ENCODE measurements at places on chromosomes 1 and 21.

- no peak for DNase-seq
These were observed 3.0 kb downstream of the SPEN start for GRCh38 chr1:15850471-15851001.

- DNase-seq = no peak
These were observed 117.9 kb downstream of the MATN1 start for GRCh38 chr1:30605441-30605920.

DNA sequence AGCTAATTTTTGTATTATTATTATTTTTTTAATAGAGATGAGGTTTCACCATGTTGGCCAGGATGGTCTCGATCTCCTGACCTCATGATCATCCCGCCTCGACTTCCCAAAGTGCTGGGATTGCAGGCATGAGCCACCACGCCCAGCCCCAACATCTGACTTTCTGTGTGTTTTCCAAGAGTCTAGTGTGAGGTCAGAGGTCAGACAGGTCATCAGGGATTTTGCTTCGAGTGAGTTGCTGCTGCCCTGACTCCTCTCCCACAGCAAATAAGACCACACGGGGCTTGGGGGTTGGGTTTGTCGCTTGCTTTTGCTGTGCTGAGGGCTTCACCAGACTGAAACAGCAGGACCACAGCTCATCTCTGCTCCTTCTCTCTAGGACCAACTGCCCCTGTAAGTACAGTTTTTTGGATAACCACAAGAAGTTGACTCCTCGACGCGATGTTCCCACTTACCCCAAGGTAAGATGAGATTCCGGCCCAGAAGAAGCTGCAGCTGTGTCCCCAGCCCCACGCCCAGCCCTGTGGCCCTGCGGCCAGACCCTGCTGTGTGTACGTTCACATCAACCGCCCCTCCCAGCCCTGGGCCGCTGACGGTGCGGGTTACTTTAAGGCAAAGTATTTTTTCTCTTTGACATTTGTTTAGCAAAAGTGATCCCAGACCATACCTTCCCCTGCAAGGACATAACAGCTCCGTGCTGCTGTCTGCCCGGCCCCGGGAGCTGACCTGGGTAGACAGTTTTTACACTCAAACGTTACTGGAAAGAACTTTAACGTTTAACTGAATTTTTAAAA lies 97.5 kb downstream of the PDE9A start:
- no peak for DNase-seq

GRCh38 chr1:246497331-246497915 lies 9.7 kb downstream of the SMYD3 start:
- peak; percentile 50 for DNase-seq

DNA sequence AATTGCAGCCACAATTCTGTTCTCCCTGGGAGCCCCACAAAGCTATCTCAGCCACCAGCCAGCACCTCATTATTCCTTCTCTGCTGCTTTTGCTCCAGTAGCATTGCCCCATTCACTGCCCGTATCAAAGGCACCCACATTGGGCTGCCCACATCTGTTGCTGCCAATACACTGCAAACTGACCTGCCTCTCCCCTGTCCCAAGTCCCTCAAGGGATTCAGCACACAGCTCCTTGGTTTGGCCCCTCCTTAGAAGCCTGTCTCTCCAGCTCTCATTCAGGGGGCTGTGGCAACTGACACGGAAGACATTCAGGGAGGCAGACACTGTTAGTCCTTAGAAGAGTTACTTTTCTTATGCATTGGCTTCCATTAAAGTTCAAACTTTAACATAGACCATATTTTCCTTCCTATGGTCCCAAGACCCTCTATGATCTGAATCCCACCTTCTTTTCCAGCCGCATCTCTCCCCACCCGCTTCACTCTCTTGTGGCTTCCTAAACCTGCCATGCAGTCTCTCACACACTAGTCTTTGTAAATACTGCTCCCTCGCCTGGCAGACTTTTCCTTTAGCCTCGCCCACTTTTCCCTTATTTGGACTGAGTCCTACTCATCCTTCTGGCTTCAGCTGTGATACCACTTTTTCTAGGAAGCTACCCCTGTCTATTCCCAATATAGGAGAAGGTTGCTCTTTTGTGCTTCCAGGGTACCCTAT lies 19.3 kb upstream of the KLHDC8A start:
- no peak for DNase-seq

DNA sequence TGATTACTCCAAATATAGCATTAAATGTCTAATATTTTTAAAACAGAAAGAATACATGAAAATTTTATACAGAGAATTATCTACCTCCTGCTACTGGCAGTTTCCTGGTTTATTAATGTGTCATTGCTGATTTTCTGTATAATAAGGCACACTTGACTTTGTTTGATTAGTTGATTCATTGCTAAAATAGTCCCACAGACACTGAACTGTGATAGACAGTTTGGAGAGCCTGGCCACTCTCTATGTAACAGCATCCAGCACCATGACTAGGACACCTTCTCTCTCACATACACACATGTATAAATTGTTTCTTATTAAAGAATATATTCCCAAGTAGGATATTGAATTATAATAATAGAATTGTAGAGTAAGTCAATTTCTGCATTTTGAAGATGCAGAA lies 368.5 kb upstream of the SNX7 start:
- DNase-seq = no peak

DNA sequence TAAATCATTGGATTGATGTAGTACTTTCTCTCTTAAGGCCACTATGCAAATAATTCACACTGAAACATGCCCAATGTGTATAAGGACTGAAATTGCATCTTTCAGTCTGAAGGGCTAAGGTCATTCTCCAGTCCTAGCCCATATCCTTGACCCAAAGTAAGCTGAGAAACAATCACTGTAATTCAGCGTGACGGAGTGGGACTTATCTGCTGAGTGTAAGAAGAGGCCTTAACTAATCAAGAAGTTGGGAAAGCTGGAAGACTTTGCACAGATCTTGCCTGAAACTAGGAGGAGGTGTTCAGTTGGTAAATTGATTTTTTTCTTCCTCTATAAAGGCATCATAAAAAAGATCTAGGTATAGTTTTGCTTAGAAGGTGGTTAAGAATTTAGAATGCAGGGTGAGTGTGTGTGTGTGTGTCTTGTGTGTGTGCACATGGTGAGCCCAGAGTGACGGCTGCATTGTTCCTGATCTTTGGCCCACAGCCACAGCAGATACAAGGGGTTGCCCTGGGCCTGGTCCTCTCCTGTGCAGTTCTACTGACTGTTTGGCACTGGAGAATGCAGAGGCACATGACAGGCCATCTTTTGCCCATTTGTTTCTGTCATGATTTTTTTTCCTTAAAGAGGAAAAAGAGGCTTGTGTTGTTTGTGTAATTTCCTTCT lies 13.3 kb upstream of the PPP2R5A start:
- DNase-seq = no peak

DNA sequence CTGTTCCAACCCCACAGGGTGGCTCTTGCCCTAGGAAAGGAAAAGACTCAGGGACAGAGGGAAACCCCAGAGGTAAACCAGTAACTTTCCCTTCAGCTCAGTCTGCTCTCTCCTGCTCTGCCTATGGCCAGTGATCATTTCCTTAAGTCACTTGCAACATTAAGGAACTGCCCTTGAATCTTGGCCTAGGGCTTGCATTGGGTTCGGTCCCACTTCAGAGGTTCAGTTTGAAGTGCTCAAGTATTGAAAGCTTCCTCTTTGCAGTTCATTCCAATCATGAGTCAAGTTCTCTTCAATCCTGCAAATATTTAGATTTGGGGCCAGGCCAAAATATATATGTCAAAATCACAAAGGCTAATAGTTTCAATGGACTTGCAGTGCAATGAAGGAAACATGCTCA lies 97.7 kb upstream of the IRF2BP2 start:
- no peak for DNase-seq

GRCh38 chr1:1285611-1286311 lies 5.5 kb downstream of the SCNN1D start:
- DNase-seq = no peak
